GM19239 (cell line): ENCODE measurements at places on chromosomes 16 and 17.

GRCh38 chr16:22317625-22318024 lies 20.4 kb downstream of the POLR3E start:
- DNase-seq = no peak

DNA sequence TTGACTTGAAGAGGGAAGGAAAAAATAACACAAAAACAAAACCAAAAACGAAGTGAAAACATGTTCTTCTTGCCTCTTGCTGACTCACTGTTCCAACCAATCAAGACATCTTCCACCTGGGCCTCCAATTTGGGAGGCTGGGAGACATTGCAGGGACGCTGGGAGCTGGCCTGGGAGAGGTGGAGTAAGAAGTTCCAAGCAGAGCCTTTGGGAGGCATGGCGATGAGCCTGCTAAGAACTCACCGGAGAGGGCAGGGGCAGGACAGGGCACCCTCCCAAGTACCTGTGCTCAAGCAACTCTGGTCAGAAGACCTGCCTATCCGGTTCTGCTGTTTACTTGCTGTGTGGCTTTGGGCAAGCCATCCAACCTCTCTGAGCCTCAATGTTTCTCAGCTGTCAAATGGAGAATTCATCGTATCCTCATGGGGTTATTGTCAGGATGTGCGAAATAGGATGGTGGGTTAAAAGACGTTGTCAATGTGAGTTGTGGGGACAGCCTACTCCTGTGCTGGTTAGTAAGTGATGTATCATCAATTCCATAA lies 856 bp upstream of the GLP2R start:
- no peak for DNase-seq

DNA sequence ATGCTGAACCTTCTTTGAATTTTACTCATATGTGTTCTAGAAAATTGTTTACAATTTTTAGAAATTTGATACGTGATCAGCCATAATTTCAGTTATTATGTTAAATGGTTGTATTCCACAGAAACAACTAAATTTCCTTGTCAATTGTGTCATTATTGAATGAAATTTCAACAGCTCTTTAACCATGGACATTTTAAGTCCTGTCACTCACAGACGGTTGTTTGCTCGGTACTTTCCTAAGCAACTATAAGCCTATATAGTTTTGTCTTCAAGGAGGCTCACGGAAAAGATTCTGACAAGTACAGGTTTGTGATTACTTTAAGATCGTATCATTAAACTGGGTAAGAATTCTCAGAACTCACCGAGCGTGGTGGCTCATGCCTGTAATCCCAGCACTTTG lies 31.8 kb downstream of the SLC39A11 start:
- no peak for DNase-seq

GRCh38 chr16:75044800-75045361 lies 46.1 kb downstream of the ZNRF1 start:
- no peak for DNase-seq

GRCh38 chr16:60166111-60166510 lies 1432.0 kb upstream of the GOT2 start:
- DNase-seq = no peak

DNA sequence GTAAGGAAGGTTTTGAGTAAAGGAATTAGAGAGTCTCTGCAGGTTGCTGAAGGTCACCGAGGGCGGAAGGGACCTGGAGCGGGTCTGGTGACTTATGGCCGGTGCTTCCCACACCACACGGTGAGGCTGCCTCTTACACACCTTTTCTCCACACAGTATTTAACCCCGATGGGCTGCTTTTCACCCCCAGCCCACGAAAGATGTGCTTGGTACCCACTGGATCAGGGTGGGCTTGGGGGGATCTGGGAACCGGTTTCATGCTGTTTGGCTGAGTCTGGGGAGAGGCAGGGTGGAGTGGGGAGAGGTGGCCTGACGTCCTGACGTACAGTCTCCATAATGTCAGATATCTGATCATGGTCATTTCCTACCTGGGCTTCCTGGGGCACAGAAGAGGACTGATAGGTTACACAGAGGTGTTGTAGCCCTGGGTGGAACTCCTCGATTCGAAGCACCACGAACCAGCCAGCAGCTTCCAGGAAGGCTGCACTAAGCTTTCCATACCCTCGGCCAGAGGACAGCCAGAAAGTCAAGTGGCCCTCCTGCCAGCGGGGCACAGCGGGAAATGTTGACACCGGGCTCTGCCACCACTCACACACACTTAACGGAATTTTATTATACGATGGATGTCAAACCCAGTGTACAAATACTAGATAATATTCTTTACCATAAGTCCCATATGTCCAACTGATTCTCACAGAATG lies 34.0 kb downstream of the OR1D5 start:
- DNase-seq = no peak

DNA sequence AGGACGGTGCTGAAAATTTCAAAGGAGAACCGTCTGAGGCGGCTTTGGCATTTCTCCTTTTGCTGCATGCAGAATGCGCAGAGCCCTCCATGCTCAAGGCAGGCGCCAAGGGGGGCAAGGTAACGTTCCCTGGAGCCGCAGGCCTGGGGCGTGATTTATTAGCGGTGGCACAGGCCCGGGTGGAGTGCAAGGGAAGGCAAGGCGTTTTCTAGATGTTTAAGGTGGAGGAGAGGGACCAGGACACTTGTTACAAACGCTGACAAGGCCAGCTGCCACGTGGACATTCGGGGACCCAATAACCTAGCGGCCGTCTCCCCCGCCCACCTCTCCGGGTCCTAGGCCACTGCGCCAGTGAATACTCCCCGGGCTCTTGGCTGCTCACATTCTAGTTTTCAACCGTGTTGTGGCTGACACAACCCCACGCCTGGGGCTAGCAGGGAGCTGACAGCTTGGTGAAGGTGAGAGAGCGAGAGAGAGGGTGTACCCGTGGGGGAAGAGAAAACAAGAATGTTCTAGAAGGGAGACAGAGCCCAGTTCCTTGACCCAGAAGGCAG lies 250.1 kb downstream of the C16orf95 start:
- DNase-seq = no peak

- DNase-seq = no peak
Observed at GRCh38 chr16:17312094-17312710, 158.6 kb downstream of the XYLT1 start.

- no peak for DNase-seq
Observed at GRCh38 chr17:35011671-35012216, 31.4 kb downstream of the LIG3 start.

GRCh38 chr17:72467841-72468653 lies 347.2 kb downstream of the SOX9 start:
- no peak for DNase-seq

DNA sequence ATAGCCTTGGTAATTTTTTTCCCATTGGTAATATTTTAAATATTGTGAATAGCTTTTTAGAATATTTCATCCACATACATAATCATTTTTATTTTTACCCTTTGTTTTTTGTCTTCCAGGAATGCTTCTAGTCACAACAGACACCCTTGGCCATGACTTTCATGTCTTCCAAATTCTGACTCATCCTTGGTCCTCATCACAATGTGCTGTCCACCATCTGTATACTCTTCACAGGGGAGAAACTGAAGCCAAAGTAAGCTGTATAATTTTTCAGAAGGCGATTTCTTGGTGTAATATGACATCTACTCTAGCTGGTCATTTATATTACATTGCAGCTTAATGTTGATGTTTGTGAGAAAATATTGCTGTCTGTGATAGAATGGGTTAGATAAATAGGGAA lies 269.4 kb downstream of the BCAS3 start:
- no peak for DNase-seq

- no peak for DNase-seq
Observed at GRCh38 chr17:74008196-74008595, 195.3 kb upstream of the RPL38 start.

DNA sequence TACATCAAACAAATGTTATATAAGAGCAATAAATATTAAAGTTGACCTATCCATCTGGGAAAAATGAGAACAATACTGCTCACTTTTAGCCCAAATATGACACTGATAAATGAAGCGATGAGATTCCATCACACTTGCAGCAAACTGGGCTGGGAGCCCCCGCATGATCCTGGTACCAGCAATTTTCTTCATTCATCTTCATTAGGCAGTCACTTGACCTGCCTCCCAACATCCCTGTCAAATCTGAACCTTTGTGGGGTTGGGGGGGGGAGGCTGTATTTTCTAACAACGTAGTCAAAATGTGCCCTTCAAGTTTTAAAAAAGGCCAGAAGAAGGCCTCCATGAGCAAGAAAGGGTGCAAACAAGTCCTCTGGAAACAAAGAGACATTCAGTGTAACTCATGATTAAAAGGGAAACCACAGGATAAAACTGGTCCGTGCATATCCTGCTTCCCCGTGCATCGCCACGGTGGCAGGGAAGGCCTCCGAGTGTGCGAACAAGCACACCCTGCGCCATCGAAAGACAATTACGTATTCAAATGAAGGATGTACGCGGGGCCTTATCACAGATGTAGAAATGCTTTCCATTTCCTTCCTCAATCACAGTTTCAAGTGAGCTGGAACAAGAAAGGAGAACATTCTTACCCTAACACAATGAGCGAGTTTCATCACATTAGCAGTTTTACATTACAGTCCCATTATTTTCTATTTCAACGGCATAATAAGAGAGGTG lies 48.4 kb downstream of the TOX3 start:
- DNase-seq = no peak

DNA sequence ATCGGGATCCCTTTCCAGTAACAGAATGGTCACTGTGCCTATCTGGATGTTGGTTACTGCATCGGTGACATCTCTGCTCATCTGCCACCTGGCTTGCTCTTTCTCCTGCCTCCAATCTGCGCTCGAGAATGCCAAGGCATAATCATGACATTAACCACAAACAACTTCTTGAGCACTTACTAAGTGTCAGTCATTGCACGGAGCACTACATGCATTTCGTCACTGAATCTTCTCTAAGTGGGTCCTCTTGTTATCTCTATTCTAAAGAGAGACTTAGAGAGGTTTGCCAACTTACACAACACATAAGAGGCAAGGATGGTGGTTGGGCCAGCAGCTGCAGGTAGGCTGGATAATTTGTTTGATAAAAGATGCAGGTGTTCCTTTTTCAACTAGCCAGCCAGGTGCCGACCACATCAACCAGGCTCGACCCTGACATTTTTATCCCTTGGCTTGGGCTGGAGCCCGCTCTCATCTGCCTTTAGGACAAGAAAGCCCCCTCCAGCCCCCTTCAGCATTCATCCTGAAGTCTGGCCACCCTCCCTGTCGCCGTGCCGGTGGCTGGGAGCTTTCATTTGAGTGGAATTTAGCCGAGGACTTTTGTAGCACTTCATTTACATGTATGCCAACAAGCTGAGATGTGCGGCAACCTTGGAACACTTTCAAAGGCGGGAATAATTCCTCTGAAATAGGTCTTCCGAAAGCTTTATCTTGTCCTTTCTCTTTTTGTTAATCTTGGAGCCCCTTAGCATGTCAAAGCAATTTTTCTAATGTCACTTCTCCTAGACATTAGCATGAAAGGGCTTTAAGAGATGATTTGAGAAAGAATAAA lies 89.3 kb upstream of the NKD1 start:
- DNase-seq = no peak

- no peak for DNase-seq
Observed at GRCh38 chr17:82587234-82588086, 60.8 kb downstream of the WDR45B start.

DNA sequence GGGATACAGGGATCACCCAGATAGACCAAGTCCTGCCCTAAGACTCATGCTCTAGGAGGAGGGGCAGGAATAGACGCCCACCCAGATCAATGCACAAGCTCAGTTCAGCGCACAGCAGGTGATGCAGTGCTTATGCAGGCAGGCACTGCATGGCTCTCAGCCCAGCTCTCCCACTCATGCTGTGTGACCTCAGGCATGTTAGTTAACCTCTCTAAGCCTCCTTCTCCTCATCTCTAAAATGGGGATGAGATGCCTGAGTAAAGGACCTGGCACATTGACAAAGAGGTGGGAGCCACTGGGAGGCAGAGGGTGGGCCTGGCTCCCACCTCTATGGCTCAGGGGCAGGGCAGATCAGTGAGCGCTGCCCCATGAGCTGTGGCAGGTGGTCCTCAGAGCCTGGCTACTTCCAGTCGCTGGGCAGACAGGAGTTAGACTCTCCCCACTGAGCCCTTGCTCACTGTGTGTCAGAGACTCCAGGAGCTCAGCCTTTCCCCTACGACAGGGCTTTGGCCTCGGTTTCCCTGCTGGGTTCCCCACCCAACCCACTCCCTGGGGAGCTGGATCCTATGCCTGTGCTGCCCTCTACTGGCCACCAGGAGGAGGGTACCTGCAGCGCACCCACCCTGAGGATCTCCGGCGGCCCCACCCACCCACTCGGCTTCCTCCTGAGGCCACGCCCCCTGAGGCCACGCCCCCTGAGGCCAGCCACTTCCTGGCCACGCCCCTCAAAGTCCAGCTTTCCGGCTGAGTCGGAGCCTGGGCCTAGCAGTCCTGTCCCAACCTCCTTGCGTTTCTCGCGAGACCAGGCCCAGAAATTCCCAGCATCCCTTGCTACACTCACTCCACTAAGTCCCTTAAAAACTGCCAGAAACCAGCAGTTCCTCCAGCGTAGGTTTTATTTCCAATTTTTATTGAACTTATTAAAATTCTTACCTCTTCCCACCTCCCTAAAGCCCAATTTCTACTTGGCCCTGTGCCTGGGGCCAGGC lies 196.1 kb downstream of the GSG1L start:
- peak; percentile 52 for DNase-seq
